Activated naive CD4-positive, alpha-beta T cell treated with anti-CD3 and anti-CD28 coated beads, Interleukin-2, amount 10 ng/mL, durations not matched to agents 5 hours and 36 hours (primary cell): ENCODE measurements at places on chromosomes 7 and 10. TPM values are rescaled to one million over a fixed set of nuclear protein-coding genes. Genes with fewer than 3 reads are reported as not detected.

Gene CACNB2
- not detected for total RNA-seq

Gene TEX47
- total RNA-seq: not detected

Gene HTR5A
- total RNA-seq: not detected

Gene C7orf33
- total RNA-seq: not detected

Gene CNTNAP2
- not detected for total RNA-seq

Gene AQP1
- 0.14 TPM for total RNA-seq

Gene ERVW-1
- not detected for total RNA-seq

Gene ATOH7
- total RNA-seq: not detected

Gene TRIM73
- 13.2 TPM for total RNA-seq

Gene DLD
- total RNA-seq: 54.3 TPM

Gene MEPCE
- total RNA-seq: 44.3 TPM

Gene C10orf62
- not detected for total RNA-seq

Gene GSTO2
- 0.72 TPM for total RNA-seq

Gene RELN
- total RNA-seq: not detected

Gene MYO1G
- 371 TPM for total RNA-seq

Gene KIF5B
- 61.5 TPM for total RNA-seq

Gene PLCE1
- total RNA-seq: not detected

Gene RNF148
- not detected for total RNA-seq

Gene DYNC1I1
- total RNA-seq: not detected

Gene TAS2R5
- total RNA-seq: 1.3 TPM

Gene BAZ1B
- total RNA-seq: 76.3 TPM

Gene PDZD8
- 12.7 TPM for total RNA-seq

Gene IFIT1B
- total RNA-seq: not detected

Gene PON3
- not detected for total RNA-seq

Gene FOXI2
- not detected for total RNA-seq

Gene BTAF1
- 53.3 TPM for total RNA-seq

Gene PRKG1
- total RNA-seq: not detected

Gene ACTL6B
- total RNA-seq: not detected

Gene HDAC9
- total RNA-seq: 0.39 TPM

Gene ATP5F1C
- total RNA-seq: 241 TPM

Gene CUBN
- 2.2 TPM for total RNA-seq

Gene ADARB2
- total RNA-seq: 5.2 TPM

Gene HOXA3
- not detected for total RNA-seq

Gene KAZALD1
- 0.48 TPM for total RNA-seq

Gene OR2A42
- 0.10 TPM for total RNA-seq

Gene RBP3
- total RNA-seq: not detected

Gene CYP3A4
- total RNA-seq: not detected

Gene PLPP4
- not detected for total RNA-seq

Gene PON1
- not detected for total RNA-seq

Gene CRPPA
- total RNA-seq: 0.99 TPM

Gene CTAGE15
- total RNA-seq: not detected

Gene EGFR
- total RNA-seq: not detected
